ENCODE measurements at places on chromosomes 7 and 10.

- DNase-seq, result peak; percentile 18
Measured at GRCh38 chr7:79217468-79217867, 236.0 kb downstream of the MAGI2 start.

GRCh38 chr7:44216521-44217222, 15.9 kb downstream of the YKT6 start:
- DNase-seq, result no peak

DNA sequence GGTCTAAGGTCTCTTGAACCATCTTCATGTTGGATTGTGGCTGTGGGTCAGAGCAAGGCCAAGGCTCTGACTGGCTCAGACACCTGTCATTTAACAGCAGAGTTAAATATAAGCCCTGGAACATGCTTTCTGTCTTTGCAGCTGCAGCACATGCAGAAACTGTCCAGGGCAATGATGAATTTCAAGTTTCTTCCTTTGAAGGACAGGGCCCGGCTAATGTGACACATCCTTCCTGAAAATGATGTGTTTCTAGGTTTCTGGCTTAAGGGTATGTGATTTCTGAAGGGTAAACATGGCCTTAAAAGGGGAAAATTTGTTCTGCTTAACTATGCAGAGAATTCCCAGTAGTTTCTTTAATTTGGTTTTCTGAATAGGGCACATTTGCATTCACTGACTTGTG, 34.0 kb upstream of the SLC35B4 start:
- no peak for DNase-seq

DNA sequence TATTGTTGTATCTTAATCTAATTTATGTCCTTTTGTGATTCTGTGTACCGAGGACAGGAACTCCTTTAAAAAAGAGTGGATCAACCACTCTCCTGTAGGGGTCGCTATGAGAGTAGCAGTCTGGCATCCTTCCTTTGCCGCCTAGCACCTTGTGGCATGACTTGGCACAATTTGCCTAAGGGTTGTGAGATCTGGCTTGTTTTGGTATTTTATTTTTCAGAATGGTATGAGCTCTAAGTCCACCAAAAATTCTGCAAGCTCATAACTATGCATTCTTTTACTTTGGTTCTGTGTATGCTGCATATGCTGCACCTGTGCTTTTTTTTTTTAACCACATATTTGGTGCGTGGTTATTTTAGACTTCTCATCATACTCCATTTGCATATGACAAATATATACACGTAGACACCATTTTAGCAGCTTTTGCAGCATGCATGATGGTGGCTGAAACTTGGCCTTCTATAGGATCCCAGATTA, 112.8 kb downstream of the CDK14 start:
- DNase-seq, result peak; percentile 42

GRCh38 chr10:122648599-122649428, 50.8 kb downstream of the C10orf120 start:
- peak; percentile 52 for DNase-seq

GRCh38 chr10:119625570-119626280, 25.5 kb upstream of the BAG3 start:
- DNase-seq, result no peak

GRCh38 chr10:13893926-13894325, 307.2 kb downstream of the PRPF18 start:
- DNase-seq, result peak; percentile 70

- DNase-seq, result no peak
Measured at GRCh38 chr7:101562531-101563197, 66.4 kb downstream of the MYL10 start.

DNA sequence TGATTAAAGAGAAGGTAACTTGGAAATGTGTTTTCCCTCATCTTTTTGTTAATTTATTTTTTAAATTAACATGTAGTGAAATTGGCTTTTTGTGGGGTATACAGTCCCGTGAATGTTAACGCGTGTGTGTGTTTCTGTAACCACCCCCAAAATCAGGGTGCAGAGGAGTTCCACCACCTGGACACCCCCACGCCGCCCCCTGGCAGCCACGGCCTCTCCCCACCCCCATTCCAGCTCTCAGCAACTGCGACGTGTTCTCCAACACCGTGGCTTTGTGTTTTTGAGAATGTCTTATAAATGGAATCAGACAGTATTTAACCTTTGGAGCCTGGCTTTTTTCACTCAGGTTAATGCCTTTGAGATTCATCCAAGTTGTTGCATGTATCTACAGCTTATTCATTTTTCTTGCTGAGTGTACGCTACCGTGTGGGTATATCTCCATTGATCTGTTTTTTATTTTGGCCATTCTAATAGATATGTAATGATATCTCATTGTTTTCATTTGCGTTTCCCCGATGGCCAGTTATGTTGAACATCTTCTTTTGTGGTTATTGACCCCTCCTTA, 218.8 kb downstream of the EBF3 start:
- no peak for DNase-seq

DNA sequence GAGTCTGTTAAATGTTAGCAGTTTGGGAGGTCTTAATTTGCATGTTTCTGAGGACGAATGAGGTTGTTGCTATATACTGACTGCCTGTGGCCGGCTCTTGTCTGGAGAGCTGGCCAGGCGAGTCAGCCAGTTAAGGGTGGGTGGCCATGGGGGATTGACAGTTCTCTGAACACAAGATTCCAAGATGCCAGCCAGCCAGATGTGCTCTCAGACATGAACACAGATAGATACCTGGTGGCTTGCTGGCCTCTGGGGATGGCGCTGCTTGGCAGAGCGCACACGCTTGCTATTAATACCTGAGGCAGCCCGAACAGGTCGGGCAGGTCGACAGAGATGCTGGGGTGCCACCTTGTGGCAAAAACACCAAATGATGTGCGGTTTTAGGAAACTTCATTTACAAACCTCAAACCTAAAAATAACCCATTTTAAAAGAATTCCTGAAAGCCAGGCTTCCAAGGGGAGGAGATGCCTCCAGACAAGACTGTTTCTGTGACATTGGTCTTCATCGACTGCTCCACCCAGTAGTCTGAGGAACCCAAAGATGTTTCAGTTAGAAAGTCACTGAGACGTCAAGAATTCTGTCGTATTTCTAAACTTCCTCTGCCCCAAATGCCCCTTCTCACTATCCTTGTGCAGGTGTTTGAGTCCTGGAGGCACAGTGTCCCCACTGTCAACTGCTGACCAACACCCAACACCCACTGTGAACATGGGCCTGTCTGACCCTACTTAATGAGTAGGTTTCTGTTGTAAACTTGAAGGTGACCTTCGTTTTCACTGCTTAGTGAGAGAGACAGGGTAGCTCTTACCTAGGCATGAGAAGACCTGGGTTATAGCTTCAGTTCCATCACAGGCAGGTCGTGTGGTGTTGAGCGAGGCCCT, 123.4 kb downstream of the NT5C2 start:
- DNase-seq, result peak; percentile 66

- DNase-seq, result no peak
Measured at GRCh38 chr7:4136036-4136435, 546.1 kb upstream of the FOXK1 start.

- peak; percentile 83 for DNase-seq
Measured at GRCh38 chr10:77111611-77112550, 525.7 kb downstream of the KCNMA1 start.

DNA sequence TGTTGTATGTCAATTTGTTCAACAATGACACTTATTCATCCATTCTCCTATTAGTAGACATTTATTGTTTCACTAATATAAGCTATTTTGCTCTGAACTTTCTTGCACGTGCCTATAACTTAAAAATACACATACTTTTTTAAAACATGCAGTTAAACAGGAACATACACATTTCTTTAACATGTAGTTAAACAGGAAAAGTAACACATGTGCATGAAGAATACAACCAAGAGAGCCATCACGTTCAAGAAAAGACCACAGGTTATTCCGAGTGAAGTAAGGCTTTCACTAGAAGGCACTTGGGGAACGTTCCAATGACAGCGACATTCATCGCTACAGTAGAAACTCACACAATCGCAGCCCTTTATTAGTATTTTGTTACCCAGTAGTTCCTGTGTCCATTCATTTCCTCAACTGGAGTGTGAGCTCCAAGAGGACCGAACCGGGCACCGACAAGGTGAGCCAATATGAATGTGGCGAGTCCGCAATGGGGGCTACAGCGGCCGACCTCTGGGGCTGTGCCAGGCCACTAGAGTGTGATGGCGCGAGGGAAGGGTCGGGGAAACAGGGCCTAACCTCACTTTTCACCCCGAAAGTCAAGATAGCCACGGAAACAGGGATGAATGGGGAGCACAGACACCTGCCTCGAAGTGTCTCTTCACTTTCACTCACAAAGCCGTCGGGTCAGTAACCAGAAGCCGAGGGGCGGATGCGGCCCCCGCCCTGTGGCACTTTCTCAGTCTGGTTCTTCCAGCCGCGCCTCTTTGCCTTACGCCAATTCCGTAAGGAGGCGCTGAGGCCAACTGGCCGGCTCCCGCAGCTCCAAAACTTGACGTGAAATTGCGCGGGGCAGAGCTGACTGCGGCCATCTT, 775 bp upstream of the SEPTIN7 start:
- DNase-seq, result peak; percentile 91

- DNase-seq, result no peak
Measured at GRCh38 chr7:76424413-76425111, at the start of gene ZP3. Gene ZP3, plus strand, starts transcription at chr7:76424950. Its CDS starts 15 bp downstream, at chr7:76424965.

DNA sequence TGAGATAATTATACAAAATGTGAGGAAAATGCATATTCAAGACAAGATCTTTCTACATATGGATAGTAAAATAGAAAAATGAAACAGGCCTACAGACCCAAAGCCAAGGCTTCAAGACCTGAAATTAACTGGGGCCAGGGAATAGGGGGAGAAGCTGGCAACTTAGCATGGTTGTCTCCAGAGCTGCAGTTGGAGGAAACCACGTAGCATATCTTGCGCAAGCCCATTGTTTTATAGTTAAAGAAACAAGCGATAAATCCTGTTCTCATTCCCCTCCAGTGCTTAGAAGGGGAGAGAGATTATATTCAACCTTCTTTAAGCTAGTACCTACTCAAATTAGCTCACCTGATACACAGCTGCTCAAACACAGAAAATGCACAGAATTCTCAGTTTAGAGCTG, 197.1 kb downstream of the SORCS1 start:
- DNase-seq, result no peak

- peak; percentile 56 for DNase-seq
Measured at GRCh38 chr10:4514445-4515108, 311.4 kb upstream of the AKR1E2 start.

GRCh38 chr10:78578929-78579328, 489.8 kb upstream of the ZMIZ1 start:
- no peak for DNase-seq

GRCh38 chr10:7606951-7607404, 59.8 kb downstream of the ITIH5 start:
- peak; percentile 34 for DNase-seq

DNA sequence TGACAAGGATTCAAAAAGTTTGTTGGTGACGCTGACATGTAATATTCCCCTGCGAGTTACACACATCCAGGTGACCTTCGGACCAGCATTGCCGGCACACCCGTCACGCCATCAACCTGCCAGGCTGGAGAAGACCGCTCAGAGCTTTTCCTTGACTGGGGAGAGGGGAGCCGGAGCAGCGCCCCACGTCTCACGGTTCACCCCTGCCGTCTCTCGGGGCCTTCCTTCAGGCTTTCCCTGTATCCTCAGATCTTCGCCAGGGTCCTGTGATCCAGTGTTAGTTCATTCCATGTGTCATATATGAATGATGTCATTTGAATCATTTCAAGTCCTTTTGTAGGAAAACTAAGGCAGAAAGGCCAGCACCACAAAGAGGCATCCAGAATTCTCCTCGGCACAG, 127.8 kb downstream of the MGMT start:
- DNase-seq, result no peak

- peak; percentile 60 for DNase-seq
Measured at GRCh38 chr7:98771519-98771918, 98.3 kb downstream of the TMEM130 start.

- no peak for DNase-seq
Measured at GRCh38 chr10:31774299-31774900, 154.2 kb downstream of the ARHGAP12 start.

DNA sequence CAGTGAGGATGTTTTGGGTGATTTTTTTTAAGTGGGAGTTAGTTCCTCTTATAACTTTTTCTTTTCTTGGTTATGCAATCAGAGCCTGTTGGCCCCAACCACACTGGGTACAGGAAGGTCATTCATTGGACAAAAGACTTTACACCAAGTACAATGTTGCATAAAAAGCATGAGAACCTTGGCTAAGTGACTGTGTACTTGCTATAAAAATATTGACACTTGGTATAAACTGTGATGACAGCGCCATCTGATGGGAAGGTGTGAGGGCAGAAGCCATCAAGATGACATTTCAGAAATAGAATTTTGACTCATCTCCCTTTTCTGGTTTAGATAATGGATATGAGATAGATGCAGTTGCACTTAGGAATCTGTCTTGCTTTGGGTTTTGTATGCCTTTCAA, 126.4 kb upstream of the CCDC6 start:
- DNase-seq, result peak; percentile 69

DNA sequence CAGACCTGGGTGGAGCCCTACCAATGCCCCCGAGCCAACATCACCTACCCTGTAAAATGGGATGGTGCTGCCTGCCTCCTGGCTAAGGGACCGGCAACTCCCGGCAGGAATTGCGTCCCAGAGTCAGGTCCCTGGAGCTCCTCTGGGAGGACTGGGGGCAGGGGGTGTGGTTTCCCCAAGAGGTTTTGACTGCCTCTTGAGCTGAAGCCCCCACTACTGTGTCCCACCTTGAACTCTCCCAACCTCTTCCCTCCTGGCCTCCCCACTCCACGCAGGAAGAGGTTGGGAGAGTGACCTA, 1.3 kb downstream of the SH2B2 start:
- DNase-seq, result no peak

- DNase-seq, result no peak
Measured at GRCh38 chr7:104152468-104152867, 55.3 kb downstream of the ORC5 start.

DNA sequence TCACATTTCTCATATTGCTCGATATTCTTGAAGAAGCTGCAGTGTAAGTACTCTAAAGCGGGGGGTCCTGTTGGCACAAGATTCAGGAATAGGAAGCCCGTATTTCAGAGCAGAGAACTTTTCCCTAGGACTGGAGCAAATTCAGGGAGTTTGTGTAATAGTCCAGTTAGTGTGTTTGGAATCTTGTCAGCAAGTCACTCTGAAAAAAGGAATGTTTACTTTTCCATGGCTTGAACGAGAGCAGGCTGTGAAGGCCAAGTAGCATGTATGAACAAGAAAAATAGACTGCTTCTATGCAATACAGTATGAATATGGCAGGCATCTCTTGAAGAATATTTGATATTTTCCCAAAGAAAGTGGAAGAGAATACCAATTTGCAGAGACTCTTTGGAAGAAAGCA, 39.8 kb downstream of the CDC123 start:
- no peak for DNase-seq
